ENCODE measurements at places on chromosomes 13 and 19.

GRCh38 chr13:52827839-52828238 is 20.6 kb downstream of the PCDH8 start:
- DNase-seq, result no peak

DNA sequence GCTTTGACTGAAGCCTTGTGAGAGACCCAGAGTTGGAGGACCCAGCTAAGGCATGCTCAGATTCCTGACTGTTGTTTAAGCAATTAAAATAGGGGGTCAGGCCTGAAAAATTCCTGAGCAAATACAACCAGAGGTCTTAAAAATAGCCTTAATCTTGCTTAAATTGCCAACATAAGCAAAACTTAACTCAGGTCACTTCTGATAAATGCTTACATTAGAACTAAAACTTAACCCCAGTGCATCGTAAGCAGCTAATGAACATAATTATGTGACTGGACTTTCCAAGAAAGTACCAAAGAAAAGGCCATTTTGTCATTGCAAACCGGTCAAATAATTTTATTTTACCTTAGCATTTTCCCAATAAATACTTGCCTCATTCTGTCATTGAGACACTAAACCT is 294.5 kb downstream of the ENOX1 start:
- no peak for DNase-seq

GRCh38 chr13:39035799-39036198 is 2.1 kb downstream of the PROSER1 start:
- no peak for DNase-seq

GRCh38 chr13:41401366-41401765 is 56.0 kb upstream of the RGCC start:
- DNase-seq, result no peak

- DNase-seq, result no peak
Measured at GRCh38 chr13:28539625-28540286, 44.8 kb upstream of the FLT1 start.

All from stimulated activated naive B cell treated with anti-CD40 and anti-IgM and Interleukin-4, amounts not matched to agents 10 μg/mL and 1 μg/mL and 100 μg/mL, for 72 hours (primary cell).